ENCODE measurements at places on chromosomes 12 and 14.

- DNase-seq, result no peak
These were observed 471 bp downstream of the MTRFR start for GRCh38 chr12:123233505-123234308.

- DNase-seq, result no peak
These were observed 2.0 kb downstream of the ESR2 start for GRCh38 chr14:64292197-64292596.

DNA sequence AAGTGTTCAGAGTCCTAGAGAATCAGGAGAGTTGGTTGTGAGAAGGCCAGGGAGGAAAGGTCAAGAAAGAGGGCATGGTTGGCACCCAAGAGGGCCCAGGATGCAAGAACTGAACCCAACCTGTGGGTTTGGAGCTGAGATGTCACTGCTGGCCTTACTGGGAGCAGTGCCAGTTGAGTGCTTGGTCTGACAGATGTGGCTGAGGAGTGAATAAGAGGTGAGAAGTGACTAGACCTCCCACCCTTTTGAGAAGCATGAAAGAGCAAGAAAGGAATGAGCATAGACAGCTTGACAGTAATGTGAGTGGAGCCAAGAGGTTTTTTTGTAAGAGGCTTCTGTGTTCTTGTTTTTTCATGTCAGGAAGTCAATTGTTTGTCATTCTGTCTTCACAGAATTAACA is 95.3 kb downstream of the FGD4 start:
- DNase-seq, result no peak

GRCh38 chr12:131920902-131921840 is 7.9 kb upstream of the PUS1 start:
- DNase-seq, result no peak

DNA sequence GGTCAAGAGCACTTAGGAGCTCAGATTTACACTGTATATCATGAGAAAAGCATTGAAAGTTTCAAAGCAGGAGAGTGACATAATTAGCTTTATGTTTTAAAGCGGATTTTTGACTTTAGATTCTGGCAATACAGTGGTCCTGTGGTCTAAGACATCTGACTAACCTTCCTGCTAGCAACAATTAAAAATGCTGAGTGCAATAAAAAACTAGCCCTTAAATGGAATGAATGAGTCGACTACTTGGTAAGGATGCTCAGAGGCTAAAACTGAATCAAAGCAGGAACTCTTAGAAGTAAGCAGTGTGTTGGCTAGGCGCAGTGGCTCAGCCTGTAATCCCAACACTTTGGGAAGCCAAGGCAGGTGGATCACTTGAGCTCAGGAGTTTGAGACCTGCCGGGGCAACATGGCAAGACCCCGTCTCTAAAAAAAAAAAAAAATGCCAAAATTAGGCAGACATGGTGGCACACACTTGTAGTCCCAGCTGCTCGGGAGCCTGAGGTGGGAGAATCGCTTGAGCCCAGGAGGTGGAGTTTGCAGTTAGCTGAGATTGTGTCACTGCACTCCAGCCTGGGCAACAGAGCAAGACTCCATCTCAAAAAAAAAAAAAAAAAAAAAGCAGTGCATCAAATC is 18.9 kb downstream of the BICD1 start:
- DNase-seq, result no peak

DNA sequence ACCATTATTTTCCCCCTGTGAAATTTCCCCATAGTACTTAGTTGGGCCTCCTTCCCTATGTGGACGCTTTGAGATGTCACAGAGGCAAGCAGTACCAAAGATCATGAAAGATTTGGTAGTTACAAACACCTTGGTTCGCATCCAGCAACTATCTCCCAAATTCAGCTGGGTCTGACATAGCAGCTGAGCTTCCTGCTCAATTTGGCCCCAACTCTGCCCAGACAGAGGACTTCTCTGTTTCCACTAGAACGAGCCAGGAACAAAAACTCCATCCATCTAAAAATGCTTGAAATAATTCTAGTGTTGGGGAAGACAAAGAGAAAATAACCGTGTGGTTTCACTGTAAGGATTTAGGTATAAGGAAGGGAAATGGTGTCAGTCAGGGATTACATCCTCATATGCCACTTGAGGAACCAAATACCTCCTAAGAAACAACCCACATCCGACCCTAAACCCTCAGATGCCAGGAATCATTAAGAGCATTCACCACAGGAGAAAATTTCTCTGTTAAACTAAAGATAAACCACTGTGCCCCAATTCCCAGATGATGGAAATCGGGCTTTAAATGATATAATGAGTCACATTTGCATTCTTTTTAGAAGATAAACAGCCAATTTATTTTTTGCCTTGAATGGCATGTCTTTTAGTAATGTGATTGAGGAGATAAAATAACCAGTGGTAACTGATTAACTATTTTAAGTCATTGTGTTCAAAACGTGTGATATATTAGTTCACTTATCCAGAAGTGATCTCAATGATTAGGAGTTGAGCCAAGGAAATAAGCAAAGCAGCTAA is 103.7 kb upstream of the IFNG-AS1 start:
- DNase-seq, result no peak

DNA sequence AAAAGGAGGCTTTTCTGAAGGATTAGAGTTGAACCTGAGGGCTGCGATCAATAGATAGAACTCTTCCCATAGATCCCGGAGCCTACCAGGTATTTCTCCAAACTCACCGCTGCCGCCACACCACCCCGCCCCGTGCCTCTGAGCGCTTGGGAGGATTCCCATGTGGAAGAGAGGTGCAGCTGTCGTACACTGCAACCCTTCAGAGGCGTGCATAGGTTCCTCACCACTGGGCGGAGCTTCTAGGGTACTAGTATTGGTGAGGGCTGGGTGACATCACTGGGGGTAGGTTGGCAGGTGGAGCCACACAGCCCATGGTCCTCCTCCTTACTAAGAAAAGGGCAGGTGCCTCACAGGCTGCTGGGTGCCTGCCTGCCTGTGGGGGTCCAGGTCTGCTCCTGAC is 127.0 kb downstream of the TSPAN9 start:
- DNase-seq, result no peak

- no peak for DNase-seq
These were observed 96.7 kb downstream of the CEP128 start for GRCh38 chr14:80844872-80845271.

GRCh38 chr14:31957565-31957964 is 119.5 kb upstream of the ARHGAP5 start:
- DNase-seq, result no peak

- no peak for DNase-seq
These were observed 210.6 kb downstream of the ADGRD1 start for GRCh38 chr12:131164096-131164872.

GRCh38 chr12:93219947-93220346 is 157.8 kb upstream of the NUDT4 start:
- DNase-seq, result no peak

- DNase-seq, result no peak
These were observed 490 bp downstream of the RILPL1 start for GRCh38 chr12:123532808-123533649.

DNA sequence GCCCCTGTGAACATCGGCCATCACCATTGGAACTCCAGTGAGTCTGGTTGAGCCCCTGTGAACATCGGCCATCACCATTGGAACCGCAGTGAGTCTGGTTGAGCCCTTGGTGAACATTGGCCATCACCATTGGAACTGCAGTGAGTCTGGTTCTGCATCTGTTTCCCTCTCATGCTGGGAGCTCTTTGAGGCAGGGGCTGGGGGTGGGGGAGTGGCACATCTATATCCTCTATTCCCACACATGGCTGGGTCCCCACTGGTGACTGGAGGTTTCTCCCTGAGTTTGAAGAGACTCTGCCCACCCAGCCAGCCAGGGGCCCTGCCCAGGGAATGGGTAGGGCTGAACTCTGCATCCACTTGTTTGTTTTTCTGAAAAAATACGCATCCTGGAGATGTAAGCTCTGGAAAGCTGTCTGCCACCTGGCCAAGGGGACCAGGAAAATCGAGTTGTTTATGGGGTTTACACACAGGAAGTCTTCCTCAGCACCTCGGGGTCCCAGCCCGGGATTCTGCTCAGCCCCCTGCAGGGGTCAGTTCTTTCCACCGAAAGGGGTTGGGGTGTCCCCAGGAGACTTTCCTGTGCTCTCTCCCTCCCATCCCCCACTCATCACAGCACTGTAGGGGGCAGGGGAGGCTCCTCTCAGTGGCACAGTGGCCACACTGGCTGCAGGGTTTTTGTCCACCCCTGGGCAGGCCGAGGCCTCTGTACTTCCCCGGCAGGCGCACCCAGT is 170.5 kb upstream of the GSC start:
- no peak for DNase-seq

DNA sequence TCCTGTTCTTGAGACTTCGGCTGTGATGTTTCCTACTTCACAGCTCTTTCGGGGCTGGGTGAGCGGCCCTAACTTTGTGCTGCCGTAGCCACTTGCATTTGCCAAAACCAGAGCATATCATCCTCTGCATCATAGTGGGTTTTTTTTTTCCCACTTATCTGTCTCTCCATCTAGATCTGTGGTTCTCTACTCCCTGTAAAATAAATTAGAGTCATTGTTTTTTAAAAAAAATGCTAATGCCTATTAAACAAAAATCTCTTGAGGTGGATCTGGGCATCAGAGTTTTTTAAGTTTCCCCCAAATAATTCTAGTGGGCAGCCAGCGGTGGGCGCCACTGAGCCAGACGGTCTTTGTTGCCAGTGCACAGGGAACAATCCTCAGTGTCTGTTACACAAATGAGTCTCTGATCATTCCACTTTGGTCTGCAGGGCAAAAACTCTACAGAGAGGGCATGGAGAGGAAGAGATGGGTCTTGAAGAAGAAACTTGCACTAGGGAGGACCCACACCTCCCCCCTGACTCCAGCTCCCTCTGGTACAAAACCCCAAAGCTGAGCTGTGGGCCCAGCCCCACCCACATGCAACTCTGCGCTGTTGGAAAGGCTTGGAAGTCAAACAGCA is 62.4 kb upstream of the BCL2L14 start:
- DNase-seq, result peak; percentile 51

DNA sequence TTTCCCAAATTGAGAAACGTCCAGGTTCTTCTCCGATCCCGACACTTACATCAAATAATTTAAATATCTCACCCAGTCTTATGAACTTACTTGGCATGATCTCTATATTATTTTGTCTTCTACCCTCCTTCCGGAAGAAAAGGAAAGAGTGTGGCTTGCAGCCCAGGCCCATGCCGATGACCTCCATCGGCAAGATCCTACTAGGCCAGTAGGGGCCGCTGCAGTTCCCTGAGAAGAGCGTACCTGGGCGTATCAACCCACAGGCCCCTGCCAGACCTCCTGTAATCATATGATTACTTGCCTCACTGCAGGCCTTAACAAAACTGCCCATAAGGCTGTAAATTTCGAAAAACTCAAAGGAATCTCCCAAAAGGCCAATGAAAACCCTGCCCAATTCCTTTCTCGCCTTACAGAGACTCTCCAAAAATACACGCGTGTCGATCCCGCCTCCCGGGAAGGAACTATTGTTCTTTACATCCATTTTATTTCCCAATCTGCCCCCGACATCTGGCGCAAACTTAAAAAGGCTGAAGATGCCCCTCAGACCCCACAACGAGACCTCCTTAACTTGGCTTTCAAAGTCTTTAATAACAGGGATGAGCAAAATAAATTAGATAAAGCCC is 69.6 kb downstream of the MOK start:
- peak; percentile 17 for DNase-seq

GRCh38 chr12:3611860-3612703 is 121.1 kb downstream of the PRMT8 start:
- DNase-seq, result peak; percentile 17

DNA sequence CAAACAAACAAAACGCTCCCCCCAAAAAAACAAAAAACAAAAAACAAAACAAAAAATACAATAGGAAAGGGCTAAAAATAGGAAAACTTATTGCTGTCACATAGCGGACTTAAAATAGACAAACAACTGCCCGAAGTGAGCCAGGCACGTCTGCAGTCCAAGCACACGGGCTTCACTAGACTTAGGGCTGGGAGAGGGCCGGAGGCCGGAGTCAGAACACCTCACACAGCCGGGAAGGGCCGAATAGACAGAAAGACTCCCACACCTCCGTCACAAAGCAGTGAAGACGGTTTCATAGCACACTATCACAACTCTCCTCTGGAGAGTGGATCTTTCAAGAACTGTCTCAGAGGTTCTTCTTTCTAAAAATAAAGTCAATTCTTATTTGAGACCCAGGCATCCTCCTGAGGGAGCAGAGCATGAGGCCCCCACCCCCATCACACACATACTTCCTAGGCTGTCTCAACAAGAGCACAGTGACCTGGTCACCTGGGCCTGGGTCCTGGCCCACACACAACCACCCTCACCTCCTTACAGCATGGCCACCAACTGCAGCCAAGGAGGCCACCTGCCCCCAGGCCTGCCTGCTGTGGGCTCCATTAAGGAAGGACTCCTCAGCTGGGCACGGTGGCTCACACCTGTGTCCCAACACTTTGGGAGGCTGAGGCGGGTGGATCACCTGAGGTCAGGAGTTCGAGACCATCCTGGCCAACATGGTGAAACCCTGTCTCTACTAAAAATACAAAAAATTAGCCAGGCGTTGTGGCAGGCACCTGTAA is 6.7 kb downstream of the BAG5 start:
- no peak for DNase-seq

GRCh38 chr14:65291531-65291930 is 121.0 kb upstream of the FUT8 start:
- no peak for DNase-seq

DNA sequence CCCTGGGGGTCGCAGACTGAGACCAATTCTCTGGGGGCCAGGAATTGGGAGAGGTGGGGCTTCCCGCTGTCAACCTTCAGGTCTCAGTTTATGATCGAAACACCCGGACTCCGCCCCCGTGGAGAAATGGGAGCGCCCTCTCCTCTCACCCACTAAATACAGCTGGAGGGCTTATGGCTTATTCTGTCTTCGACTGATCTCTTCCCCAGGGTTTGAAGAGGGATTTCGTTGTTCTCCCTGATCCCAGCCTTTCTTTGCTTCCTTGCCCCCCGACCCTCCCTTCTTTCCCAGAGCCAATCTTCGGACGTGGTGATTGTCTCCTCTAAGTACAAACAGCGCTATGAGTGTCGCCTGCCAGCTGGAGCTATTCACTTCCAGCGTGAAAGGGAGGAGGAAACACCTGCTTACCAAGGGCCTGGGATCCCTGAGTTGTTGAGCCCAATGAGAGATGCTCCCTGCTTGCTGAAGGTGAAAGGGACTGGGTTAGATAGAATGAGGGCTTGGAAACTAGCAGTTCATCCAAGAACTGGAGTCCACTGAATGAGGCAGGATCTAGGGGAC is 607 bp downstream of the OS9 start:
- DNase-seq, result no peak

DNA sequence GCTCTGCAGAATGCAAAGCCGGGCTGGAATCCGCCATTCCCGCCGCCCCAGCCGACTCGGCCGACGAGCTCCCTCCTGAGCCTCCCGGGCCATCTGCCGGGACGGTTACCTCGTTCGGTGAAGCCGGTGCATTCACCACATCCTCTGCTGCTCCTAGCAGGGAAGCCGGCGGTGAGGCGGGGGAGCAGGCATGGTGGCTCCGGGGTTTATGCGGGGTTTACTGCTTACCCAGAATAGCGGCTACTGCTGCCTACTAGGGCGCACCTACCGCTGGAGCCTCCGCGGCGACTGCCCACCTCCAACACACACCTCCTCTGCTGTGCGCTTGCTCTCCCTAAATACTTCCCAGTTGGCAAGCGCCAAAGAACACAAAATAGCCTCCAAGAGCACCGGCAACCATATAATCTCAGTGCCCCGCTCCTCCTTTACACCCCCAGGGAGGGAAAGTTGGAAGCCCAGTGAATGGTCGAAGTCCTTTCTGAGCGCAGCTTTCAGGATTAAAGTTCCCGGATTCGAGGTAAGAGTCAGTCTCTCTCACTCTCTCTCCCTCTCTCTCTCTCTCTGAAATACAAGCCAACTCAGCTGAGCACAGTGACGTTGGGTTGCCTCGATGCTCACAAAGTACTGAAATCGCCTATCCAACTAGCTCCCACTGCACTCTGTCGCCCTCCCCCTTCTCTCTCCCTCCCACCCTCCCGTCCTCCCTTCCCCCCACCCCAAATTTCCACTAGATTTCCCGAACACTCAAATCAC is at the start of gene TBX5:
TSS of gene TBX5 (minus strand) at position 626 of the 753 bp plus-strand sequence. CDS start 2,246 bp downstream, outside the sequence.
- DNase-seq, result no peak
